ENCODE measurements at places on chromosomes 3 and 15. TPM values are rescaled to one million over a fixed set of nuclear protein-coding genes. Genes with fewer than 3 reads are reported as not detected.

The ABI3BP gene
- 2.2 TPM for total RNA-seq

The CHST13 gene
- total RNA-seq, result 1.1 TPM

The ANKUB1 gene
- not detected for total RNA-seq

The RABL3 gene
- total RNA-seq, result 15.6 TPM

The SYNPR gene
- total RNA-seq, result not detected

The ARPP21 gene
- total RNA-seq, result not detected

The CNTN4 gene
- not detected for total RNA-seq

The PYGO1 gene
- total RNA-seq, result 7.4 TPM

The GOLGA8K gene
- 0.71 TPM for total RNA-seq

Data from A549 treated with RU486 at 1 μM for 4 hours (cell line).